ENCODE measurements at places on chromosomes 12 and 14.

DNA sequence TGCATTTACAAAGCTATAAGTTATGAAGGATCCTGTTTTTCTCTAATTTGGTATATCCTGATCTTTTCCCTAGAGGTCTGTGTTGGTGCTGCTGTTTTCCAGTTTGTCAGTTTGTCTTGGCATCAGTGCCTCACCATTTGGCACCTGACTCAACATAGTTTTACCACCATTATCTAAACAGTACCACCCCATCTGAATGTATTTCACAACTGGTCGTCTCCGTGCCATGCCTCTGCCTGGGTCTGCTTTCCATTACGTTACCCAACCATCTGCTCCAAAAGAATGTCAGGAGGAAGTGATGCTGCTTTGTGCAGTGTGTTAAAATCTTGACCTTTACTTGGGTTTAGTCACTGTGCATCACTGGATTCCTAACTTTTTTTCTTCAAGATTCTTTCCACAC is 129.3 kb upstream of the RASSF8 start:
- no peak for DNase-seq

- DNase-seq, result peak; percentile 25
Observed at GRCh38 chr14:24072436-24072835, 1.1 kb downstream of the CPNE6 start.

GRCh38 chr14:34646570-34647255 is 16.8 kb upstream of the SNX6 start:
- no peak for DNase-seq

GRCh38 chr14:57346741-57347140 is 43.6 kb upstream of the NAA30 start:
- no peak for DNase-seq

GRCh38 chr12:13080266-13080665 is 23.2 kb downstream of the GSG1 start:
- no peak for DNase-seq

GRCh38 chr14:31927348-31927832 is 149.7 kb upstream of the ARHGAP5 start:
- DNase-seq, result peak; percentile 48

- peak; percentile 34 for DNase-seq
Observed at GRCh38 chr14:57692671-57693070, 173.2 kb downstream of the SLC35F4 start.

GRCh38 chr14:101499513-101499912 is 61.8 kb upstream of the DIO3 start:
- DNase-seq, result no peak

DNA sequence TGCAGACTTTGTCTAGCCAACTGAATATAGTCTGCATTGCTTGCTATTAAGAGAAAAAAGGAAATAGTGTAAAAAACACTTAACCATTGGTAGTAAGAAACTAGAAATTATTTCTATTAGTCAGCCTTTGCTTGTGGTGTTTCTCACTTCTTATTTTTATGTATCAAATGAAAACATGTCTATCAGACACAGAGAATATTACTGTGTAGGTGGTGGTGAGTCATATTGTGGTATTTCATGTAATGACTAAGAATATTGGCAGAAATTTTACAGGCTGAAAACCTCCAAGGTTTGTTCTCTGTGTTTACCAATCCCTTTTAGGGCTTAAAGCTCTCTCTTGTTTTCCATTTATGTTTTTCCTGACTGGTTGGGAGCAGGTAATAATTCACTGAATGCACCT is 87.2 kb downstream of the DAAM1 start:
- no peak for DNase-seq

- no peak for DNase-seq
Observed at GRCh38 chr12:21815306-21816062, 41.0 kb upstream of the KCNJ8 start.

DNA sequence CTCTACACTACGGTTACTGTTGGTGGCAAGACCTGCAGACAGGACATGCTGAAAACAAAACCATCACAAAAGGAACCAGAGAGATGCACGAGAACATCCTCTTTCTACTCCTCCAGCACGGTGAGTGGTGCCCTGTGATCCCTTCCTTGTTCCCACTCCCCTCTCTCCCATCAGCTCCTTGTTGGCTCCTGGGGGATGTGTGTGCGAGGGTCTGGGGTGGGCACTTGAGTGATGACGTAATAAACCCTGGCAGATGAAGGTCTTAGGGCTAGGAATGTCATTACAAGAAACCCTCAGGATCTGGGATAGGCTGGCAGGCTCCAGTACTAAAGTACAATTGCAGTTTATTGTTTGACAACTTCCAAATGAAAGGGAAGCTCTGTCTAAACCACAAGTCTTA is 261.5 kb downstream of the FOXN3 start:
- DNase-seq, result peak; percentile 42

GRCh38 chr12:26782372-26783130 is 50.4 kb downstream of the ITPR2 start:
- DNase-seq, result no peak

DNA sequence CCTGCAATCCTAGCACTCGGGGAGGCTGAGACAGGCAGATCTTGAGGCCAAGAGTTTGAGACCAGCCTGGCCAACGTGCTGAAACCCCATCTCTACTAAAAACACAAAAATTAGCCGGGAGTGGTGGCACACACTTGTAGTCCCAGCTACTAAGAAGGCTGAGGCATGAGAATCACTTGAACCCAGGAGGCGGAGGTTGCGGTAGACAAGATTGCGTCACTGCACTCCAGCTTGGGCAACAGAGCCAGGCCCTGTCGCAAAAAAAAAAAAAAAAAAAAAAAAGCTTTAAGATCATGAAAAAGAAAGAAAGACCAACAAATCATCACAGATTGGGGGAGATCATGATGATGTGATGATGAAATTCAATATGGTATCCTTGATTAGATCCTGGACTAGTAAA is 30.6 kb downstream of the WDR89 start:
- no peak for DNase-seq

- DNase-seq, result no peak
Observed at GRCh38 chr14:32883188-32883587, 55.5 kb upstream of the NPAS3 start.

DNA sequence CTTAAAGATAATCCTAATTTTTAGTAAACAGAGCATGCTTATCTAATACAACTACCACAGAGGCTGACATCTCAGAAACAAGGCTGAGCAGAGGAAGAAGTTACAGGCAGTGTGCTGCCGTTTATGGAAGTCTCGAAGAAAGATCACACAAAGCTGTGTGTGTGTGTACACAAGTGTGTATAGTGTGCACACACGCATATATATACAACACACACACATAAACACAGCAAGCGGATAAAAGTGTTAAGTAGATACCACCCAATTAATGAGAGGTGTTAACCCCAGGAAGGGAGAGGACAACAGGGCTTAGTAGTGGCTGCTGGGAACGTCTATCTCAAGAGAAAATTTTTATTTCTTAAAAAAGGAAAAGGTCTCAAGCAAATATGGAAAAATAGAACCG is 15.3 kb downstream of the CCDC88C start:
- DNase-seq, result no peak

GRCh38 chr12:18461758-18462157 is 200.4 kb downstream of the PIK3C2G start:
- no peak for DNase-seq

- DNase-seq, result no peak
Observed at GRCh38 chr14:54194501-54194900, 202.3 kb upstream of the CDKN3 start.

DNA sequence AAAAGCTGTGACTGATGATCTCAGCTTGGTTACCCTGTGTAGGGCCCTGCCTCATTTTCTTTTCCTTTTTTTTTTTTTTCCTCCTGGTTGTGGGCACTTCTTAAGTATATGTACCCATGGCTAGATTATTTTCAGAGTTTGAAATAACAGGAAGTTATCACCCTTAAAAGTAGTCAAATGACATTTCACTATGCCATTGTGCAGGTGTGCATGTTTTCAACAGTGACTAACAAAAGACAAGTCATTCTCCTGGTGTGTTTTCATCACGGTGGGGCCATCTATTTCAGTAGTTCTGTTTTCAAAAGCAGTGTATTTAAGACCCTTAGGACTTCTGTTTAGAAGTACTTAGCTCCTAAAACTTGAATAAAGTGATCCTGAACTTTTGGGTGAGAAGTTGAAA is 15.0 kb downstream of the GABARAPL1 start:
- no peak for DNase-seq

DNA sequence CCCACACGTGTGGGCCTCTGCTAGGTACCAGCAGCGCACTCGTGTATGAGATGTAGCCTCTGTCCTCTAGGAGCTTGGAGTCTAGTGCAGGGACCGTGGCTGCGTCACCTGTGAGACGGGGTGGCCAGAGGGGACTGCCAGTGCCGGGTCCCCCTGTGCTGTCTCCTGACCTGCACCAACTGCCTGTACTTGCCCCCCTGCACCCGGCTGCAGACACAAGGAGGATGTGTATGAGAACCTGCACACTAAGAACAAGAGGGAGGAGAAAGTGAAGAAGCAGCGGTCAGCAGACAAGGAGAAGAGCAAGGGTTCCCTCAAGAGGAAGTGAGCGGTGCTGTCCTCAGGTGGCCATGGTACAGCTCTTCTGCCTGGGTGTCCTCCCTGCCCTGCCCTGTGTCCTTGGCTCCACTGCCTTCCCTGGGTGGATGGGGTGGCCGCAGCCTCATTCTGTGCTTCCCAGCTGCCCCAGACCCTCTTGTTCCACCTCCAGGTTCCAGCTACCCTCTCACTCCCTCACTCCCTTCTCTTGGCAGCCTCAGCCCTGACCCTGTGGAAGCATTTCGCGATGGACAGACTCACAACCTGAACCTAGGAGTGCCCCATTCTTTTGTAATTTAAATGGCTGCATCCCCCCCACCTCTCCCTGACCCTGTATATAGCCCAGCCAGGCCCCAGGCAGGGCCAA is 9.6 kb downstream of the PTPN6 start:
- DNase-seq, result no peak

DNA sequence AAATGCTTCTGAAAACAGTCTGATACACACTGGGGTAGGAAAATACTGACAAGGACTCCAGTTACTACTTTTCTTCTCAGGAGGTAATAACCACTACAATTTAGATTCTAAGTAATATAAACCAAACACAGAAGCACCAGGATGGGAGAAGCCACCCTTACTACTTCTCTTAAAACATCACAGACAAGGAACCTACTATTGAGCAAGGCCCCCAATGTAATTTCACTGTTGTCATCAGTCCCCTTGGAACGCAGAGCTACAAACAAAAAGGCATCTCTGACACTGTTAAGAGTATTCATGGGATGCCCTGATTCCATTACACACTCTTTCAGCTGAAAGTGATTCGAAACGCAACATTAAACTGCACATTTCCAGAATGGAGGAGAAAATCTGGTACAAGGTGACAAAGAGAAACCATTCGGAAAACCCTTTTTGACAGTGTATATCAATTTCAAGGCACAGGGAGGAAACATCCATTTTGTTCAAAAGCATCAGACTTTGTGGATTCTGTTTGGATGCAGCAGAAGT is 185.9 kb downstream of the PPM1H start:
- DNase-seq, result no peak

GRCh38 chr12:53279888-53280498 is 11.9 kb downstream of the ESPL1 start:
- DNase-seq, result no peak

- no peak for DNase-seq
Observed at GRCh38 chr14:29773990-29774389, 153.7 kb downstream of the PRKD1 start.

DNA sequence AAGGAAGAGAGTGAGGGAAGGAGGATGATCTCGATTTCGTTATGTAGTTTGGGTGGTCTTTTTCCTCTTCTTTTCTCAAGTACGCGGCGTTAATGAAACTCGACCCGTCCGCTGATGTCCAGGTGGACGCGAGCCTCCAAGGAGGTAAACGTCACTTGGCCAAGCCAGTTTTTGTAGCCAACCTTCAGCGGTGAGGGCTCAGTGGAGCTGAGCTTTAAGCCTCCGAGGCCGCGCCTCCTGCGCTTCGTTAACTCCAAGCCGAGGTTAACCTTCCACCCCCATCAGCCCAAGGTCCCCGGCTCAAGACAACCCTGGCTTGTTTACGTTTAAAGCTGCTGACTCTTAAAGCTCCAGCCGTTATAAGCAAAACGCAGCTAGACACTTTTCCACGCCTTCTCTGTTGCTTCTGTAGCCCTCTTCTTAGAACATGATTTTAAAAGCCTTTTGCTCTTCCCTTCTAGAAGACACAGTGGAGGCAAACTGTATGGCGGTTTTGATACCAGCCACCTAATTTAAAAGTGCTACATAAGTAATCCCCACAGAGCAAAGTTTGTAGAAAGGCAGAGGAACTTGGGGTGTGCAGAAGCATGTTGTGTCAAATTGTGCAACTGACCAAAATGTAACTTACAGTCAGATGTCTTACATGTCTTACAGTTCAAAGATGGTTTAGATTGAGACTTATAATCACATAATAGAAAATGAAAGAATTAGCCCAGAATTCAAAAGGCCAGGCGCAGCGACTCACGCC is 923 bp upstream of the ITPR2 start:
- DNase-seq, result peak; percentile 22

GRCh38 chr12:80494836-80495235 is 50.8 kb downstream of the PTPRQ start:
- DNase-seq, result no peak

GRCh38 chr14:105336477-105337287 is 22.1 kb downstream of the PACS2 start:
- no peak for DNase-seq

- DNase-seq, result no peak
Observed at GRCh38 chr12:97640826-97641225, 178.2 kb downstream of the RMST start.

- peak; percentile 66 for DNase-seq
Observed at GRCh38 chr14:32934073-32934880, 4.4 kb upstream of the NPAS3 start.

- DNase-seq, result no peak
Observed at GRCh38 chr14:96103560-96104460, 64.6 kb downstream of the C14orf132 start.

All from pons (tissue), 1 donor.